SW 1271 (cell line): ENCODE measurements at places on chromosomes 16 and 17.

DNA sequence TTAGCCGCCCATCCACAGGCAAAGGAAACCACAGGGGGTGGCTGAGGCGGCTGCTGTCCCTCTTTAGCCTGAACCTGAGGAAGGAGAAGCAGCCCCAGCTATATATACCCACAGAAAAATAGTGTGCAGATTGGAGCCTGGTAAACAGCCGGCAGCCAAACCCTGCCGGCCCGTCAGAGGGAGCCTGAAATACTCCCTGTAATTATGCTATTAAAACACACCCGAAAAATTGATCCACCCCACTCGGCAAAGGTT lies 6.8 kb downstream of the PIEZO1 start:
- DNase-seq: no peak

GRCh38 chr16:75225678-75226515 lies 7.1 kb downstream of the CTRB1 start:
- no peak for DNase-seq

GRCh38 chr16:81593481-81593880 lies 148.9 kb downstream of the CMIP start:
- DNase-seq: no peak

DNA sequence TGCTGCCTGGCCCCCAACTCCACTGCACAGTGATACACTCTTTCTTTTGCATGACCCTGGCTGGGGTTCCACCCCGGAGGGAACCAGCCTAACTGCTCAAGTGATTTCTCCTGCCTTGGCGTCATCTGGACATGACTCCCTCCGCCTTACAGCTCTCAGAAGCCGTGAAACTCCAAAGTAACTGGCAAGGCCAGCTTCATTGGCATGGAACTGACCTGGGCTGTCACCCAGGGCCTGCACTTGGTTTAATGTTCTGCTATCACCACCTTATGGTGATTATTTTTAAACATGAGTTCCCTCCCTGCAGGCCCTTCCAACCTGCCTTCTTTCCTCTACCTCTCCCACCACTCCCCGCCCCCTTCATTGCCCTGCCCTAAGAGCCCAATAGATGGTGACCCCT lies 139.7 kb upstream of the CDH5 start:
- no peak for DNase-seq

DNA sequence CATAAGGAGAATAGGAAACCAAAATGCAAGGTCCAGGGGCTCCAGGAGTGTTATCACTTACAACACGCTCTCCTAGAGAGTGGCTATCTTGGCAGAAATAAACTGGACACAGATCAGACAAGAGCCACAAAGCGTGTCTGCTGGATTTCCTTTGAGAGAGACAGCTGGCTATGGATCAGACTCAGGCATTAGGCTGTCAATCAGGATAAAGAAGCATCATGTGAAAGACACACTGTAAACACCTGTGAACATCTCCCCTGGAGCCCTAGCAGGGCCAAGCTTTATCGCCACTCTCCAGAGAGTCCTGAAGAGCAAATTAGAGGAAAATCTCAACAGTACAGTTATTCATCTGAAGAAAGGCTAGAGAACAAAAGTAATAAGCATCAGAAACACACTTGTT lies 26.0 kb downstream of the SYCE1L start:
- DNase-seq: no peak

GRCh38 chr17:50837980-50838954 lies 2.9 kb downstream of the WFIKKN2 start:
- DNase-seq: no peak

DNA sequence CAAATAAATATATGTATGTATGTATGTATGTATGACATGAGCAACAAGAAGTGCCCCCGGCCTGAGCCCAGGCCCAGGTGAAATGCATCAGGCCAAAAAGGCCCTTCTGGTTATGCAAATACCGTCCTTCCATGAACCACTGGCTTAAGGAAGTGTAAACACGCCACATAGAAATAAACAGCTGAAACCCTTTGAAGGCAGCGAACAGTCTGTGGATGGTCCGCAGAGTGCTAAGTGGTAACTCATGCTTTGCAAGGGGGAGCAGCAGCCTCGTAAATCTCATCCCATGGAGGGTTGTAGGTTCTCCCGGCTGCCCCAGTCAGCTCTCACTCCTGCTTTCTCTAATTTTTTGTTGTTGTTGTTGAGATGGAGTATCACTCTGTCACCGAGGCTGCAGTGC lies 36.7 kb downstream of the COTL1 start:
- no peak for DNase-seq

- no peak for DNase-seq
These were observed 465.9 kb upstream of the ERCC4 start for GRCh38 chr16:13453938-13454553.

GRCh38 chr17:27542841-27543463 lies 86.7 kb downstream of the KSR1 start:
- no peak for DNase-seq

GRCh38 chr17:48163809-48164208 lies 56.2 kb downstream of the SNX11 start:
- DNase-seq: no peak

- no peak for DNase-seq
These were observed 26.9 kb upstream of the FAM20A start for GRCh38 chr17:68627956-68628575.

DNA sequence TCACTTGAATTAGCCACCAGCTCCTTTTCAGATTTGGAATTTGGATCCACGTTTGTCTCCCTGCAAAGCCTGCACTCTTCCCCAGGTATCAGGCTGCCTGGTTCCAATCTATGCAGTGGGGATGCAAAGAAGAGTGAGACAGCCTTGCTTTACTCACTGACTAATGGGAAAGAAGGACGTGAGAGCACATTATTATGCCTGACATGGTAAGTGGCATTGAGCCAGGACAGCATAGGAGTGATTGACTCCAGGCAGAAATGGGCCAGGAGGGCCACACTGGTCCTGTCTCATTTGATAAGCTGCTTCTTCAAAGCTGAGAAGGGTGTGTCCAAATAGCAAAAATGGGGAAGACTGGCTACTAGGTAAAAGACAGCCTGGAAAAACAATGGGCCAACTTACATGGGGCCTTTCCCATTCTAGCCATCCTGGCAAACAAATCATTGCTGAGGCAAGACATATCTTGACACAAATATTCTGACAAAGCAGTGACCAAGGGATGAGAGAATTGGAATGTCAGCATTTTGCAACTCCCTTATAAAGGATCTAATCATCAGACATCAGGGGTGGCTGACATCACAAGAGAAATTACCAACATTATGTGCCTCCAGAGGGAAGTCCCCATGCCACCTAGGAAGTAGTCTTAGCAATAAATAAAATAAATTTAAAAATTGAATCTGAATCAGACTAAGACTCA lies 38.6 kb downstream of the CDH11 start:
- no peak for DNase-seq
